Gastrocnemius medialis (tissue), 4 donors: ENCODE measurements at places on chromosomes 6 and 20. TPM values are rescaled to one million over a fixed set of nuclear protein-coding genes. Genes with fewer than 3 reads are reported as not detected.

Gene BPI
- total RNA-seq, result not detected

Gene PRELID3B
- total RNA-seq, result 38.3 TPM

Gene TSPO2
- total RNA-seq, result not detected

Gene FAXC
- not detected for total RNA-seq

Gene CGA
- total RNA-seq, result not detected

Gene AKAP12
- 12.1 TPM for total RNA-seq

Gene SLC44A4
- not detected for total RNA-seq

Gene OPN5
- not detected for total RNA-seq

Gene NOTCH4
- 18.2 TPM for total RNA-seq

Gene ESF1
- 10.1 TPM for total RNA-seq

Gene CCN6
- not detected for total RNA-seq

Gene SLC24A3
- 6.8 TPM for total RNA-seq

Gene ZNF391
- total RNA-seq, result 0.10 TPM

Gene ETV7
- total RNA-seq, result not detected

Gene PBX2
- total RNA-seq, result 24.3 TPM

Gene HLA-A
- 154 TPM for total RNA-seq

Gene CLPSL1
- total RNA-seq, result not detected

Gene TSHZ2
- 2.7 TPM for total RNA-seq

Gene HRH3
- not detected for total RNA-seq

Gene PKHD1
- total RNA-seq, result 0.05 TPM

Gene C20orf144
- not detected for total RNA-seq

Gene ADGB
- not detected for total RNA-seq

Gene HLA-DPB1
- 52.1 TPM for total RNA-seq

Gene C4B
- 2.6 TPM for total RNA-seq

Gene PRSS16
- not detected for total RNA-seq

Gene KCNQ5
- total RNA-seq, result 14.5 TPM

Gene PRR18
- not detected for total RNA-seq

Gene IGF2R
- 56.6 TPM for total RNA-seq

Gene CDSN
- total RNA-seq, result not detected

Gene RAET1G
- not detected for total RNA-seq

Gene MYLK4
- 2.4 TPM for total RNA-seq

Gene SYNE1
- 29.1 TPM for total RNA-seq

Gene SLC17A1
- not detected for total RNA-seq

Gene GTF3C6
- total RNA-seq, result 81.0 TPM

Gene SERPINB6
- 260 TPM for total RNA-seq

Gene C6orf141
- total RNA-seq, result not detected

Gene C20orf96
- total RNA-seq, result 0.58 TPM

Gene HMGN4
- 20.1 TPM for total RNA-seq

Gene DHX35
- 10.8 TPM for total RNA-seq
